NCI-H82 (cell line): ENCODE measurements at places on chromosomes 11 and 22.
A peak's percentile ranks its signal among the peaks of the same experiment; 100 is the strongest.

DNA sequence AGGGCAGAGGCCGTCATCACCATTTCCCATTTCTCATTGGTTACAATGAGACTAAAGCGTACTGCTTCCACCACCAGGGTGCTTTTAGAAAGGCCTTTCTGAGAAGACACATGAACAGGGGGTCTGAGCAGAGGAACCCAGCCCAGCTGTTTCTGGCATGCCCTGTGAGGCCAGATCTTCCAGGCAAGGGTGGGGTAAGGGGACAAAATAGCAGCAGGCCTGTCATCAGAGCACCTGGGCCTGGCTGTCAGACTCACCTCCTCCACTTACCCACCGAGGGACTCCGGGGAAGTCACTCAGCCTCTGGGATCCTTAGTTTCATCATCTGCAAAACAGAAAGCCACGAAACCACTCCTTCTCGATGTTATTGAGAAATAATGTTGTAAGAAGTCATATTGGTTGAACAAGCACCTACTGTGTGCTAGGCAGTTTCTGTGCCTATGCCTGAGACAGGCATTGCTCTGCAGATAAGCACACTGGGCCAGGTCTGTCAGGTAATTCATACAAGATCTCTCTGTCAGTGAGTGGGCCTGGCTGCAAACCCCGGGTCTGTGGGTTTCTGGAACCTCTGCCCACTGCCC lies 8.8 kb upstream of the WNT11 start:
- DNase-seq: no peak

- DNase-seq: peak; percentile 45
These were observed 192.7 kb downstream of the NAV2 start for GRCh38 chr11:19905280-19905853.

DNA sequence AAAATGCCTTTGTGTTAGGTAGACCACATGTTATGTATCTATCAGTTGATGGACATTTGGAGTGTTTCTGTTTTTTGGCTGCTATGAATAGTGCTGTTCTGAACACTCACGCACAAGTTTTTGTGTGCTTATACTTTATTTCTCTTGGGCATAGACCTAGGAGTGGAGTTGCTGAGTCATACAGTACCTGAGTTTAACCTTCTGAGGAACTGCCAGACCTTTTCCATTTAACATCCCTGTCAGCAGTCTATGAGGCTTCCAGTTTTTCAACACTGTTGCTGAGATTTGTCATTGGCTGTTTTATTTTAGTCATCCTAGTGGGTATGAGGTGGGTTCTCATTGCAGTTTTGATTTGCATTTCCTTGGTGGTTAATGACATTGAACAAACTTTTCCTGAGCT lies 4.4 kb downstream of the CTTN start:
- no peak for DNase-seq

GRCh38 chr22:50208430-50208938 lies 7.7 kb downstream of the SELENOO start:
- DNase-seq: no peak

- DNase-seq: peak; percentile 75
These were observed 4.4 kb upstream of the FBXO3 start for GRCh38 chr11:33778675-33779074.

GRCh38 chr11:27095059-27095458 lies 54.4 kb downstream of the BBOX1 start:
- DNase-seq: no peak
